Lower lobe of right lung (tissue), 2 donors: ENCODE measurements at places on chromosomes 5 and 9.

DNA sequence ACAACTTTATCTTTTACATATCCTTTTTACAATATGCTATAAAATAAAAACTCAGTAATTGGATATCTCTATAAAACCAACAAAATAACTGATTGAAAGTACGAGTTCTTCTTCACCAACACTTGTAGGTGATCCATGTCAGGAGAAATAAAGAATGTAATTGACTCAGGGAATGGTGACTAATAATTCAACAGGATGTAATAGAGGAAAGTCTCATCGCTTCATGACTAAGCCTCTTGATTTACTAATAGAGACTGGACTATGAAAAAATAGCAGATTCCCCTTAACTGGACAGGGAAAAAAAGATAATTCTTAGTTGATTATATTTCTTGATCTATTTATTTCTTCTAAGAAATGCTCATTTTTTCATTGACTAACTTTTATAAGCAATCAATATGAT is 507.7 kb upstream of the PTGER4 start:
- no peak for DNase-seq

DNA sequence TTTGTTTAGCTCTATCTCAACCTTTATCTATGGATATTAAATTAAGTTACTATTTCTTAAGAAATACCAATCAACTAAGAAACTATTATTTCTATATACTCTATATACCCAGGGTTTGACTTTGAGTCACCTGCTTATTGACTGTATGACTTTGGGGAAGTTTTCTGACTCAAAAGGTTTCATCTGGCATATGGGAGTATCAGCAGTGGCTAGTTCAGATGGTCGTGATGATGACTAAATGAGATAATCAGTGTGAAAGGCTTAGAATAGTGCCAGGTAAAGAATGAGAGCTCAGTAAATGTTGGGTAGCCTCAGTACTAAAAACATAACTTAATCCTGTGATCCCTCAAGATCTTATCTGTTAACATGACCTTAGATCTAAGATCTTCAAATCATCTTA is 179.7 kb upstream of the ISL1 start:
- no peak for DNase-seq

DNA sequence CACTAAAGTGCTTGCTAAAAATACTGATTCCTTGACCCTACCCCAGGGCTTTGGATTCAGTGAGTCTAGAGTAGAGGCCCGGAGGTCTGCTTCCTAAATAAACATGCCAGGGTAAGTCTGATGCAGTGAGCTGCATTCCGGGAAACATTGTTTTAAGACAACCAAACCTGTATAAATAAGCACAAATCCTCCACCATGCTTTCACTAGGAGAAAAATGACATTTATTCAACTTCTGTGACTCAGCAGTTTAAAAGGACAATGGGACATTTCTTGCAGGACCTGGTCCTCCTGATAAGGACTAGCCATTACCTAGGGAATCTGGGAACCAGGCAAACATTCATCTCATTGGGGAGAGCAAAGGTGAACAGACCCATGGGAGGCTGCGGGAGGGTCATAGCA is 335.3 kb downstream of the MLLT3 start:
- no peak for DNase-seq

DNA sequence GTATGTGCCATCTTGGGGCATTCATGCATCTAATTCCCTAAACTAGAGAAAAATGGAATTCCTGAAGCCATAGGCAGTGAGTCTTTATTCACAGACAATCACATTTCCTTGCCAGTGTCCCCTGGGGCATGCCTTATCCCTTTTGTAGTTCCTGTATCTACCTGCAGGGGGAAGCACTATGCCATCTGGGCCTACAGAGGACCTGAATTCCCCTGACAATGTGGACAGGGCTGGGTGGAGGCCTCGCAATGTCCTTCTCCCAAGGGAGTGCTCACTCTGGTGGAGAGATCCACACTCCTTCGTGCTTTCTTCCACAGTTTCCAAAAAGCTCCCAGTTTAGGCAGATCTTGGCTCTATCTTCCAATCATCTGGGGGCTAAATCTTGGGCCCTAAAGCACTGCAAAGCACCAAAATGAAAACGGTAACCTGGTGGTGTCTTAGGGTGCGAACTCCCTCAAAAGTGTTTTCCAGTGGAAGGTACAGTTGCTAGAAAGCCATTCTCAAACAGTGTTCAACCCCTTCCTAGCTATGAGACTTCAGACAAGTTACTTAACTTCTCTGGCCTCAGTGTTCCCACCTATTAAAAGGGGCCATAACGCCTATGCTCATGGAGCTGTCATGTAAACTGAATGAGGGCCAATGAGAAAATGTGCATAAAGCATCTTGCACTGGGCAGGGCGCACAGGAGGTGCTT is 17.5 kb downstream of the WHRN start:
- no peak for DNase-seq

- DNase-seq, result peak; percentile 81
These were observed 1.0 kb upstream of the IL12B start for GRCh38 chr5:159331093-159331973.

DNA sequence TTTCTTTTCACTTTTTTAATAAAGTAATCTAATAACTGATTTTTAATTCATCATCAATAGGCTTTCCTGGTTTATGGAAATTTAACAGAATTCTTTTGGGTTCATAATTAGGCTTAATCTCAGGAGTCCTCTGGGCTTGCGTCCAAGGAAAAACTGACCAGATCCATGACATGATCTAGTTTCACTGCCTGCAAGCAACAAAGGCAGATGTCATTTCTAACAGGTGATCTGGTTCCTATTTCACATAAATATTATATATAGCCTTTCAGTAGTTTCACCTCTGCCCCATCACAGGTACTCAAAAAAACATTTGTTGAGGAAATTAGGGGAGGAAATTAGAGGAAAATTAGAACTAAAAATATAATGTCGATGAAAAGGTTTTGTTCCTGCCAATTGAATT is 126.4 kb downstream of the FBXL17 start:
- DNase-seq, result no peak

- no peak for DNase-seq
These were observed 45.3 kb upstream of the NCS1 start for GRCh38 chr9:130126721-130127433.

DNA sequence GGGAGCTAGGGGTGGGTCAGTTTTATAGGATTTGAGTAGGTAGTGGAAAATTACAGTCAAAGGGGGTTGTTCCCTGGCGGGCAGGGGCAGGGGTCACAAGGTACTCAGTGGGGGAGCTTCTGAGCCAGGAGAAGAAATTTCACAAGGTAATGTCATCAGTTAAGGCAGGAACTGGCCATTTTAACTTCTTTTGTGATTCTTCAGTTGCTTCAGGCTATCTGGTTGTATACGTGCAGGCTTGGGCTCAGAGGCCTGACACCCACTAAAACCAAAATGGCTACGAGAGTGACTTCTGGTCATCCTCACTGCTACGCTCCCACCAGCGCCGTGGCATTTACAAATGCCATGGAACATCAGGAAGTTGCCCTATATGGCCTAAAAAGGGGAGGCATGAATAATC is 20.7 kb upstream of the NXNL2 start:
- peak; percentile 17 for DNase-seq

- DNase-seq, result no peak
These were observed 436.0 kb upstream of the SMC2 start for GRCh38 chr9:103658156-103658555.

GRCh38 chr5:31471916-31472315 is 60.0 kb downstream of the DROSHA start:
- DNase-seq, result no peak

GRCh38 chr9:14790628-14791027 is 68.1 kb upstream of the CER1 start:
- no peak for DNase-seq

GRCh38 chr5:37272511-37272910 is 23.3 kb upstream of the CPLANE1 start:
- peak; percentile 76 for DNase-seq

GRCh38 chr5:73154208-73155006 is 18.6 kb upstream of the TMEM174 start:
- DNase-seq, result no peak

- no peak for DNase-seq
These were observed 813.7 kb downstream of the MAT2B start for GRCh38 chr5:164319161-164319560.

DNA sequence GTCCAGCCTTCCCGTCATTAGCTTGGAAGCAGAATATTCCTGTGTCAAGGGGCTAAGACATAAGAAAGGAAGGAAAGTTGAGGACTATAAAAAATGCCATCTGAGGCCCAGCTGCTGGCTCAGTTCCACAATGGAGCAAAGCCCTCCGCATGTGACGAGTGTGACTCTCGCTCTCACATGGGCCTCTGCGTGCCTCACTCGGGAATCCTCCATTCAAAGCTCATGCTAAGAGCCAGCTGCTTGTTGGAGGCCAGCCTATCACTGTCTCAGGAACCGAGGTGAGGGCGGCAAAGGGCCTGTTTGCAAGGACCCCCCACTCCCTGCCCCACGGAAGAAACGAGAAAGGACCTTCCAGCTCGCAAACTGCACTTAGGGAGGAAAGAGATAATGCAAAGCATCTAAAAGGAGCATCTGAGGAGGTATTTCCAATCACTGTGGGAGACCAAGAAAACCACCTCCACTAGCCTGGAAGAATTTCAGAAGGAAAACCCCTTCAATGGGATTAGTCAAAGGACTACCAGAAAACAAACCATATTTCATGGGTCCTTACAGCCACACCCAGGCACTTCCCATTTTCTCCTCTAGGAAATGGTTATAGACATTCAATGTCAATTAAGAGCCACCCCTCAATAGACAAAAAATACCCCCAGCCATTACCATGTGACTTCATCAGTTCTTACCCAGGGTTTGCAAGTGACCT is 95.3 kb downstream of the PRRT1B start:
- no peak for DNase-seq

- DNase-seq, result no peak
These were observed 4.7 kb upstream of the FRMPD1 start for GRCh38 chr9:37645903-37646506.

- no peak for DNase-seq
These were observed 191.2 kb downstream of the CDH9 start for GRCh38 chr5:26847041-26847736.

DNA sequence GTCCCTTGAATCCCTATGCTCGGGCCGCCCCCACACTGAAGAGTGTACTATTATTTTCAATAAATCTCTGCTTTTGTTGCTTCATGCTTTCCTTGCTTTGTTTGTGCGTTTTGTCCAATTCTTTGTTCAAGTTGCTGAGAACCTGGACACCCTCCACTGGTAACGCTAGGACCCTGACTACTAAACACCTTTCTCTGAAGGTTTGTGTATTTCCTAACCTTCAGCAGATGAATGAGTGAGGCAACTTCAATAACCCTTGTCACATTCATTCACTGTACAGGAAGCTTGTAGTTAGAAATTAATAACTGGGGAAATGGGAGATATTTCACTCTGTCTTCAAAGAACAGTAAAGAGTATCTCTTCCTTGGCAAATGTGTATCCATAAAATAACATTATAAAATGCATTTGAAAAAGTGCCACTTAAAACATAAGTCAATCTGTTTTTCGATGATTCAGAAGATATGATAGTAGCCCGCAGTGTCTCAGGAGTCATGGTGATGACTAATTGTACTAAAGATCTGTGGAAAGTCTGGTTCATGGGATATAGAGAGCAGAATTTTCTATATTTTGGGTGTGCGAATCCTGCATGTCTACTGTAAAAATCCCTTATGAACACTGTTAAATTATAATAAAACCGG is 43.2 kb upstream of the ANKH start:
- no peak for DNase-seq

- no peak for DNase-seq
These were observed 37.0 kb upstream of the FGF1 start for GRCh38 chr5:142722896-142723295.

GRCh38 chr5:158759283-158759682 is 340.4 kb downstream of the EBF1 start:
- no peak for DNase-seq

GRCh38 chr9:114248299-114248707 is 74.6 kb upstream of the ORM1 start:
- DNase-seq, result no peak

GRCh38 chr5:52999344-52999949 is 10.3 kb downstream of the ITGA2 start:
- no peak for DNase-seq

GRCh38 chr5:39062530-39062929 is 11.7 kb downstream of the RICTOR start:
- DNase-seq, result no peak

DNA sequence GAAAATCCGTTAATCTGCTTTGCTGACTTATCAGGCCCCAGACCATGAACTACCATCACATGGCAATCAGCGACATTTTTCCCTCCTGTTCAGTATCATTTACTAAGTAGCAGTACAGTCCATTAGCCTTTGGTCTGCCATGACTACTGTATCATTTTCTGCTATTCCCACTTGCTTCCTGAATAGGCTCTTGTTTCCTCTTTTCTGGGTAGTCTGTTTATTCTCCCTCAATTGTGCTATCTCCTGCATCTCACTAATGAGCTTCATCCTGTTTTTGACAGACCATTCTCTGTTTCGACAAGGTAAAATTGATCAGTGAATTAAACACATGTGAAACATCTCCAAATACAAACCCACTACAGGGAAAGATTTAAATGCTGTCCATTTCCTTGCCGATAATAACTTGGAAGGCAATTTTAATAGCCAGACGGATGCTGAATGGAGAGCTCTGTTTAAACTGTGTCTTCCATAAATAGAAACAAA is 263.5 kb upstream of the ANKRD55 start:
- DNase-seq, result no peak

GRCh38 chr5:35990941-35991611 is at the start of gene UGT3A1:
TSS of gene UGT3A1 (minus strand) at chr5:35991390. CDS start at chr5:35991240, 150 bp downstream.
- no peak for DNase-seq

DNA sequence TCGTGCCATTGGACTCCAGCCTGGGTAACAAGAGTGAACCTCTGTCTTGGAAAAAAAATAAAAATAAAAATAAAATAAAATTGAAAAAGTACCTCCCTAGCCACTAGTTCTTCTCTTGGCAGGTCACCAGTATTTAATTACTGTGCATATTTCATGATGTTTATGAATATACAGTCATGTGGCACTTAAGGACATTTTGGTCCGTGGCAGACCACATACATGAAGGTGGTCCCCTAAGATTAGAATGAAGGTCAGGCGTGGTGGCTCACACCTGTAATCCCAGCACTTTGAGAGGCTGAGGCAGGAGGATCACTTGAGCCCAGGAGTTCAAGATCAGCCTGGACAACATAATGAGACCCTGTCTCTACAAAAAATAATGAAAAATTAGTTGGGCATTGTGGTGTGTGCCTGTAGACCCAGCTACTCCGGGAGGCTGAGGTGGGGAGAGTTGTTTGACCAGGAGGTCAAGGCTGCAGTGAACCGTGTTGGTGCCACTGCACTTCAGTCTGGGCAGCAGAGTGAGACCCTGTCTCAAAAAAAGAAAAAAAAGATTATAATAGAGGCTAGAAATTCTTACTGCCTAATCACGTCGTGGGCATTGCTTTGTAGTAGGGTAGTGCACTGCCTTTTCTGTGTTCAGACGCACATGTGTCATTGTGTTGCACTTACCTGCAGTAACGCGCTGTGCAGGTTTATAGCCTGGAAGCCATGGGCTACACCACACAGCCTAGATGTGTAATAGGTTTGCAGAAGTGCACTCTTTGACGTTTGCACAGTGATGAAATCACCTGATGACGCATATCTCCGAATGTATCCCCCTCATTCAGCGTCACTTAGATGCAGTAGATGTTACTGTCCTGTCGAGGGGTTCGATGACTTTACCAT is 12.8 kb downstream of the EHMT1 start:
- peak; percentile 4 for DNase-seq
